Calu3 (cell line): ENCODE measurements at places on chromosomes 5 and 9. TPM values are rescaled to one million over a fixed set of nuclear protein-coding genes. Genes with fewer than 3 reads are reported as not detected.

The LRRTM2 gene
- not detected in 2 replicates for total RNA-seq

The IFNA13 gene
- not detected in 2 replicates for total RNA-seq

The PAEP gene
- total RNA-seq = 0.45 TPM in 1 of 2 replicates, not detected in the other

The CKMT2 gene
- 0.24 TPM in 1 of 2 replicates, not detected in the other for total RNA-seq

The GDA gene
- 21.0 and 24.3 TPM in 2 replicates for total RNA-seq

DNA sequence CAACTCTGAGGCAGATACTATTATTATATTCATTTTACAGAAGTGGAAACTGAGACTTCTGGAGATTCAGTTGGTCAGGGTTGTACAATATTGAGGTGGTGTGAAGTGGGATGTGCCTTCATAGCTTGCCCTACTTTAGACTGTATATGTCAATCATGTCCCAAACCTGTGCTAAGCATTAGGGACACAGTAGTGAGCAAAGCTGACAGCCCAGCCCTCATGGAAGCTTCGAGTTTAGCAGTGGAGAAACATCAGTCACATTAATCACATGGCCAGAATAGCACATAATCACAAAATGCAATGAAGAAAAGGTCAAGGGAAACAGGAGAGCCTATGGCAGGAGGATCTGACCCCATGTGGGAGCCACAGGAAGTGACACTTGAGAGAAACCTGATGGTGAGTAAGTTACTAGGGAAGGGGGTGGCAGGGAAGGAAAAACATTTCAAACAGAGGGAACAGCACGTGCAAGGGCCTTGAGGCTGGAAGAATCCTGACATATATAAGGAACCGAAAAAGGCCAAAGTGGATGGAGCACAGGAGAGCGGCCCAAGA is 20.5 kb upstream of the RALGPS1 start:
- DNase-seq = no peak

DNA sequence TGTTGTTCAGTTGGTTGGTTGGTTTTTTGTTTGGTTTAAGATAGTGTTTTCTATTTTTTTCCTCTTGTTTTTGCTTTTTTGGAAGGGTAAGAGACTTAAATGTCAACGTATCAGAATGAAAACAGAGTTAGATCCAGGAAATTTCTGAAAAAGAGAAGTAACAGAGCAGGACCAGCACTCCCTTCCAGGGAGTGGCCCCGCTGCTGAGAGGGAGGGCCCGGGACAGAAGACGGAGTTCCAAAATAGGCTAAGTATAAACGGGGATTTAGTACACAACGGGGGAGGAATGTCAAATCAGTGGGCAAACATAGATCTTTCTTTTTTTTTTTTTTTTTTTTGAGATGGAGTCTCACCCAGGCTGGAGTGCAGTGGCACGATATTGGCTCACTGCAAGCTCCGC is 92.7 kb upstream of the RUFY1 start:
- DNase-seq = no peak

DNA sequence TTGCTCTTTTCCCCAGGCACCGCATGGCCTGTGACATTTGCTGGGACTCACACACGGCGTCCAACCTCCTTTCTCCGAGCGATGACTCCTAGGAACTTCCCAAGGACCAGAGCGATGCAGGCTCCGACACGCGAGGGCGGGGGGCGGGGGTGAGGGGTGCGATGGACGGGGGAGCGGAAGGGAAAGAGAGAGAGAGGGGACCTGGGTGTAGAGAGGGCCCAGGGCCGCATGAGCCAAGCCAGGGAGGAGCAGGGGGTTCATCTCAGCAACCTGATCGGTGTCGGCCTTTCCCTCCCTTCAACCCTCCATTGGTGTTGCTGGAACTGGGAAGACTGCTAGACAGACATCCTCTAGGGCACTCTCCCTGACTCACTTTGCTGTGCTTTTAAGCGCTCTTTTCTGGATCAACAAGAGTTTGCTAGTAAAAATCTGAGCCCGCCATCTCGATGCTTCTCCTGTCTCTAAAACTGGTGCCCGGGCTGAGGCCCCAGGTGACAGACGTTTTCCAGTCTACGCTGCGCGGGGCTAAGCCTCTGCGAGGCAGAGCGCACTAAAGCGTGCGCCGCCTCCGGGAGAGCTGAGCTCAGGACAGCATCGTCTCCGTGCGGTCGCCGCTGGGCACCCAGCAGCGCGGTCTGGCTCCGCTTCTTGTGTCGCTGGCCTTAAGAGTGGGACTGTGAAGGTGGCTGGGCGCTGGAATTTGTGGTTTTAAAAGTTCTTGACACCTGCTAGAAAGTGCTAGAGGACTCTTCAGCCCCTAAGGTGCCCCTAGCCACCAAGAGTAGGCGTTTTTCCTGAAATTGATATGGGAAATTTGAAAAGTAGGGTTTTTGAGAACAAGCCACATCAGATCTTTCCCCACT is 1.0 kb upstream of the TSLP start:
- DNase-seq = no peak

- DNase-seq = no peak
Observed at GRCh38 chr5:68430279-68430678, 214.7 kb downstream of the PIK3R1 start.

- no peak for DNase-seq
Observed at GRCh38 chr5:87581661-87582060, 168.9 kb upstream of the CCNH start.
